ENCODE measurements at places on chromosomes 5 and 9.

GRCh38 chr9:138003485-138004190 lies 126.1 kb downstream of the CACNA1B start:
- no peak for DNase-seq

DNA sequence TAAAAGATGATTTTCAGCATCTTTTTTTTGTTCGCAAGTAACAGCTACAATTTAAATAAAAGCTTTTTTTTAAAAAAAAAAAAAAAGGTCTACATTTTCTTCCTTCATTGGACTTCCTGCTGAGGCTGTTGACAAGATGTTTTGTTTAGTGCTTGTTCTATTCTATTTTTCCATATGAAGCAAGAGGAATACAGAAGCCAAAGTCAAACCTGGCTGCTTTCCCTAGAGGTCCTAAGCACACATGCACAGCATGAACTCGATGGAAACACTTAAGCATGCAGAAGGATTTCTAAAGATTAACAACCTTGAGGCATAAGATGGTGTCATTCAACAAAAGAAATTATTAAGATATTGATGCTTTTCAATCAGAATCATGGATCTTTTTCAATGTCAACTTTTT lies 105.1 kb downstream of the ADCY2 start:
- DNase-seq = no peak

DNA sequence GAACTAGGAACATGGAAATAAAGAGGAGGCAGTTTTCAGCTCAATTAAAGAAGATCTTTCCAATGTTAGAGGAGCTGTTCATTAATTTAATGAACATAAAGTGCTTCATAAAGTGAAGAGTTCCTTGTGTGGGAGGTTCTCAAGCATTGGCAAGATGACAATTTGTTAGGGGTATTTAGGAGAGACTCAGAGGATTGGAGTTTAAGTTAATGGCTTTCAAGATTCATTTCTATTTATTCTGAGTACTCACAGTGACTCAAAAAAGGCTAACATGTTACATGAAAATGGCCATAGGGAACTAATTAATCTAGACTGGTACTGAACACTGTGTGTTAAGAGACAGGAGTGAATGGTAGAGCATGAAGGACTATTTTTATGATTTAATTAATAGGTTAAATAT lies 55.4 kb upstream of the CDH12 start:
- DNase-seq = no peak

DNA sequence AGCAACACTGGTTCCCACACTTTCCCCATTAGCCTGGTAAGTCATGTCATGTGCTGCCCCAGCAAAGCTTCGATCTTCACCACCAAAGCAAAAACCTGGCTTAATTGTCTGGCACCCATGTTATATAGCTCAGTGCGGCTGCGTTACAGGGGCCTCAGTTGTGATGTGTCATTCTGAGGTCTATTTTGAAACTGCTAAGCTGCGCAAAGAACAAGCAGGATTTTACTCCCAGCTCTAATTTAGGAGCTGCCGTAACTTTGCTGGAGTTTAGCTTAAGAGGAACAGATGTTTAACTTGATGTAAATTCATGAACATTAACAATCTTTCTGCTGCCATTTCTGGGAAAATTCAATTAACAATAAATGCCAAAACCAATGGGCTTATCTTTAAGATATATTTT lies 274.1 kb downstream of the HSPA4 start:
- DNase-seq = no peak

DNA sequence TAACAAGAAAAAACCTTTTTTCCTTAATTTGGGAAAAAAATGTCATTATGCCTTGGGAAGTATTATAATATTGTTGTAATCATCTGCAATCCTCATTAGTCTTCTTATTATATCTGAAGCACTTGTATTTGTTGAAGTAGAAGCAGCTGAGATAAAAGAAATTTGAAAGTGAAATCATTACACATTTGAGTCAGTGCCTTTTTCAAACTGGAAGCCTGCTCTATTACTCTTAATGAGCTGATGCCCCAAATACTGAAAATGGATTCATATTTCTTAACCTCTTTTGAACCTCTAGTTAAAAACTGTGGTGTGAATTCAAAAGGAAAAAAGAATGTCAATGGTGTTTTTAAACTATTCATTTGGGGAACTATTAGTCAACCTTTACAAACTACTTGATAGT lies 1027.7 kb downstream of the NR2F1-AS1 start:
- DNase-seq = no peak

- DNase-seq = no peak
Observed at GRCh38 chr5:140628711-140629110, 4.3 kb downstream of the CD14 start.

DNA sequence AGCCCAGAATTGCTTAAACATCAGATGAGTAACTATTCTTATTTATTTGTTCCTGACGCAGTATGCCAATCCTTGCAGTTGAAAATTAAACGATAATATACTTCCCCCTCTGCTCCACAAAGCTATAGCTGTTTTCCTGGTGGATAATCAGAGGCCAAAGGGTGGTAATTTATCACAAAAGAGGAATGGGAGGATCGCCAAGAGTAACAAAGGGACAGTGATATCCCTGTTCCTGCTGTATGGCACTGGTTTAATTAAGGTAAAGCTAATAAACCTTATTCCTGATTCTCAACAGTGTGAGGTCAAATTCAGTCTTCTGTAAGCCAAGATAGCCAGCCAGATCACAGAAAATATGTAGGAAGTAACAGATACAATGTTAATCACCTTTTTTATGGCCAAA lies 33.4 kb upstream of the PTGER4 start:
- no peak for DNase-seq

DNA sequence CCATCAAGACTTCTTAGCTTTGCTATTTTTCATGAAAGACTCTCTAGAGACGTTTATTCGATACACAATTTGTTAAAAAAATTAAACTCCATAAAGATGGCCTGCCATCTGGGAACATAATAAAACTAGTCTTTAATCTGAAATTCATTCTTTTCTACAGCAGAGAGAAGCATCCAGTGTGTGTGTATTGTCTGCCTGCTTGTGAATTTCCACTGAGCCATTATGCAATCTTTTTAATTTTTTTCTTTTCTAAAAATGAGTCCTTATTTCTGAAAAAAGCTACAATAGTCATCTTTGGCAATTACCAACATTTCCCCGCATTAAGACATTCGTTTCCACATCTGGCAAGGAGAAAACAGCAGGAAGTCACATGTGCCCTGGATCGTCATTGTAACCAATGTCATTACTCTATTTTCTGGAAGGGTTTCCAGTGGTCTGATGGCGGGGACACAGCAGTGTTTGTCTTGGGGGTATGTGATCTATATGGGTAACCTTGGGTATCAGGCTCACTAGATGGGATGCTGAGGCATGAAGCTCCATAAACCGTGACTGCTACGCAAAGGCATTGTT lies 263.1 kb downstream of the MSX2 start:
- DNase-seq = no peak

- DNase-seq = no peak
Observed at GRCh38 chr5:60437308-60437707, 262.7 kb downstream of the DEPDC1B start.

Measured in stimulated activated CD4-positive, alpha-beta T cell treated with anti-CD3 and anti-CD28 coated beads, Interleukin-15, amount 100 ng/mL, for 24 hours (primary cell).